ENCODE measurements at places on chromosomes 1 and 21.

DNA sequence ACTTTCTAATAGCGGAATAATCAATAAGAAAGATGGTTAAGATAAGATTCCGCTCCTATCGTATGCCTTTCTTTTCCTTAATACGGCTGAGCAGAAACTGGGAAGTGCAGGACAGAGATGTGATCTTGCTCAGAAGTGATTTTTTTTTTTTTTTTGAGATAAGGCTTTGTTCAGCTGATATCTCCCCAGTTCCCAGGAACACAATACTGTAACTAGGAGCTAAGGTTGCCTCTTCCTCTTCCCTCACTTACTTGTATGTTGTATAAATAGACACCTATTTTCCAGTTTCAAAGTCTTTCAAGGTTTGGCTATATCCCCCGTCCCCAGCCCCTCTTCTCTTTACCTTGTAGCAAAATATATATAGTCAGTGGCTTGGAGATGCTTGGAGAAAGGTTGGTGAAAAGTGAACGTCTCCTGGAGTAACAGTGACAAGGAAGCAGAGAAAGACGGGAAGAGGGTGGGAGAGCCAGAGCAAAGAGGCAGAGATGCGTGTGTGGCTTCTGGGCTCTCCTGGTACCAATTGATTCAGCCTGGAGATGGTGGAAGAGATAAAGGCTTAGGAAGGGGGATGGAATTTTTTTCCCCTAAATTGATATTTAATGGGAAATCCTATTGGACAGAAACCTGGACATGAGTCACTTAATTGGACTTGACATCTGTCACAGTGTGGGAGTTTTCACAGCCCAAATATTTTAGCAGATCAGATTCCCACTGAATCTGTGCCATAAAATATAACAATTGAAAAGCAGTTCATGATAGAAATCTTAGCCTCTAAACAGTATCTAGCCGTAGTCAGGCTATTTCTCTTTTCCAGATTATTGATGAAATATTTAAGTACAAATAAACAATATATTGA, at the start of gene NHLH2:
Gene NHLH2 (minus strand): TSS at position 522 of the 856 bp plus-strand sequence. CDS start 2,754 bp downstream, outside the sequence.
- no peak for DNase-seq

DNA sequence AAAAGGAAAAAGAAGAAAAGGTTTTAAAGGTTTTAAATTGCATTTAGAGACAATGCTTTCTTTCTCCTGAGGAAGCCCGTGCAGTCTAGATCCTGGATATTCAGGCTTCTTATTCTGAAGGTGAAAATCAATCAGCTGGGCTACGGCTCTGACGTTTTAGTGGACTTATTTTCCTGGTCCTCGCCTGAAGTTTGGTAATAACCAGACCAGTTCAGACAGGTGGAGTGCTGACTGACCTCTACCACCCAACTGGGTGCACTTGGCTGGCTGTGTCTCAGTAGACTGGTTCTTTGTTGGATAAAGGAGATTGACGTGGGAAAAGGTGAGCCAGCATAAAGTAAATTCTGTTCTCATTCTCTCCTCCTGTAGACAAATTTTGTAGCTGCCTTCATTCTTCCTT, 7.2 kb upstream of the ATP1A1 start:
- no peak for DNase-seq

GRCh38 chr1:53580009-53580400, 120.8 kb downstream of the DMRTB1 start:
- DNase-seq = no peak

- no peak for DNase-seq
These were observed 85.9 kb downstream of the ZNF281 start for GRCh38 chr1:200323856-200324400.

GRCh38 chr1:176416777-176417176, 46.2 kb upstream of the PAPPA2 start:
- no peak for DNase-seq

DNA sequence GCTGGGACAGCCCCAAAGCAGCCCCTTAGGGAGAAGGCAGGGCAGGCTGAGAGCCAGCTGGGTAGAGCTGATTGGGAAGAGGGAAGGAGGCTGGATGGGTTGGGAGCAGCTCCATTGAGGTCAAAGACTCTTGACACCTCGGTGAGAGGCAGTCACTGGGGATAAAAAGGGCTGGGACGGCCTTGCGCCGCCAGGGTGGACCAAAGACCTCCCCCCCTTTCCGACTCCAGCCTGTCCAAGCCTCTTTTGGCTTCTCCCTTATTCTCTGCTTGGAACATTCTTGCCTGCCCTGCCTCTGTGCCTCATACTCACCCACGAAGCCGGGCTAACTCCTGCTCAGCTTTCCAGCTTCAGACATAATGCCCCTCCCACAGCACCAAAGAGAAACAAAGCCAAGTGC, 51.1 kb downstream of the LRRC38 start:
- no peak for DNase-seq

DNA sequence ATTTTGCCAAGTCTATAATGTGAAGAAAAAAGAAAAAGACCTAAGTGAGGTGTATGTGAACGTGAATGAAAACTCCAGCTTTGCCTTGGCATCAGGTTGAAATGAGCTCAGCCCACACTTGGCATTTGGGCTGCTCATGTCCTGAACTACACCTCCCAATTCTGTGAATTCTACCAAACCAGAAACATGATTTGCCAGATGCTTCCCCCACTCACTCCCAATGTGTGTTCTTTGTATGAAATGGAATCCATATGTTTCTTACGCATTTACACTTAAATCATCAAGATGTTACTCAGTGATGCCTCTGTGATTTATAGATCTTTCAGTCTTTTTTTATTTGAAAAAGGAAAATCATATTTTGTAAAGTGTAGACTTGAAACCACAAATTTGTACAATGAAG, 32.8 kb upstream of the RUNX1 start:
- no peak for DNase-seq

DNA sequence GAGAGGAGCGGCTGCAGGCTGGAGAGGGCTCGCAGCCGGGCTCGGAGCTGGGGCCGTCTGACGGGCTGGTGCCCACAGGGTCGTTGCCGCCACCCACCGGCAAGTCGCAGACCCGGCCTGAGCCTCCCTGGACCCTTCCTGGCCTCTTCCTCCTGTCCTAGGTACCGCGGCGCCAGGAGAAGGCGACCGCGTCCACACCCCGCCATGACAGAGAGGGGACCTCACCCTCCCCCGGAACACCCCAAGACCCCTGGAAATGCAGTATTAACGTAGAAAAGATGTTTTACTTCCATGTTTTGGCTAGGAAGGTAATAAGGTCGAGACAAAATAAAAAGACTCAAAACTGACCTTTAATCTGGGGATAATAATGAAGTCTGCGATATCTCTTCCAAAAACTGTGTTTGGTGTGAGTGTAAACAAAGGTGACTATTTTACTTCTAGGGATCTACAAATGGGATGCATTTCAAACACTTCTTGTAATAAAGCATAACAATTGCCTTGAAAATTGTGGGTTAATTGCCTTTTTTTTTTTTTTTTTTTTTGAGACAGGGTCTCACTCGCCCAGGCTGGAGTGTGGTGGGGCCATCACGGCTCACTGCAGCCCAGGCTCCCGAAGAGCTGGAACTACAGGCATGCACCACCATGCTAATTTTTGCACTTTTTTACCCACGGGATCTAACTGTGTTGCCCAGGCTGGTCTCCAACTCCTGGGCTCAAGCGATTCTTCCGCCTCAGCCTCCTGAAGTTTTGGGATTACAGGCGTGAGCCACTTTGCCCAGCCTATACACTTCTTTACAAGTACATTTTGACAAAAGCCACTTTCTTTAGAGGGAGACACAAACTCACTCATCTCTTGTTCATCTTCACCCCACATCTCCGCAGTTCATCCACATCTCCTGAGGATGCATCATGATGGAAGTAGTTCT, 838 bp upstream of the RSRP1 start:
- DNase-seq = no peak

DNA sequence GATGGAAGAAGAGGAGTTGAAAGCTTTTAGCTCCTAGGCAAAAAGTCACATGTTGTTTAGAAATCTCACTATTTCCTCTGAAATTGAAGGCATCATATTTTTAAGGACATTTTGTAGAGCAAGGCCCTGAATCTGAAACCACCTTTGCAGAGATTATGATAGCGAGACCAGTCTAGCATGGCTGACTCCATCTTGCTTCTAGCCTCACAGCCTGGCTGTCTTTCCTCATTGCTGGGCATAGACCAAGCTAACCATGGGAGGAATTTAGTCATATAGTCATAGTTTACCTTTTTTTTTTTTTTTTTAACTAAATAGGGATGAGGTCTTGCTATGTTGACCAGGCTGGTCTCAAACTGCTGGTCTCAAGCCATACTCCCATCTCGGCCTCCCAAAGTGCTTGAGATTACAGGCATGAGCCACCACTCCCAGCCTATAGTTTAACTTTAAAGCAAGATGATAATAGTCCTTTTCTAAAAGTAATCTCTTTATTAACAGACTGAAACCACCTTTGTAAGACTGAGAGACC, 42.2 kb upstream of the ZNF326 start:
- no peak for DNase-seq

DNA sequence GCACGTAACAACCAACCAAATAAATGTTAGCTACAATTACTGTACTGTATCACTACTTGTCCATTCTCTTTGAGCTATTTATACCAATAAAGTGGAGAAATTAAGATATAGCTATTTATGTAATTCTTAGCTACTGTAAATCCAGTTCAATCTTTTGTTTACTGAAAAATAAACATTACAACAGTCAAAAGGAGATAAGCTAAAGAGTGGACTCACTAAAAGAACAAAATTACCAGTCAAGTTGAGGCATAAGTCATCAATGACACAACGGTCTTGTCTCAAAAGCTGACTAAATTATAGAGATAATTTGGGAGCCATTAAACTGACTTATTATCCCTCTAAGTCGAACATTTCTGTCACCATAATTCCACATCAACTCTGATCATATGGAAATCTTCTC, 22.5 kb downstream of the TGFBR3 start:
- no peak for DNase-seq

DNA sequence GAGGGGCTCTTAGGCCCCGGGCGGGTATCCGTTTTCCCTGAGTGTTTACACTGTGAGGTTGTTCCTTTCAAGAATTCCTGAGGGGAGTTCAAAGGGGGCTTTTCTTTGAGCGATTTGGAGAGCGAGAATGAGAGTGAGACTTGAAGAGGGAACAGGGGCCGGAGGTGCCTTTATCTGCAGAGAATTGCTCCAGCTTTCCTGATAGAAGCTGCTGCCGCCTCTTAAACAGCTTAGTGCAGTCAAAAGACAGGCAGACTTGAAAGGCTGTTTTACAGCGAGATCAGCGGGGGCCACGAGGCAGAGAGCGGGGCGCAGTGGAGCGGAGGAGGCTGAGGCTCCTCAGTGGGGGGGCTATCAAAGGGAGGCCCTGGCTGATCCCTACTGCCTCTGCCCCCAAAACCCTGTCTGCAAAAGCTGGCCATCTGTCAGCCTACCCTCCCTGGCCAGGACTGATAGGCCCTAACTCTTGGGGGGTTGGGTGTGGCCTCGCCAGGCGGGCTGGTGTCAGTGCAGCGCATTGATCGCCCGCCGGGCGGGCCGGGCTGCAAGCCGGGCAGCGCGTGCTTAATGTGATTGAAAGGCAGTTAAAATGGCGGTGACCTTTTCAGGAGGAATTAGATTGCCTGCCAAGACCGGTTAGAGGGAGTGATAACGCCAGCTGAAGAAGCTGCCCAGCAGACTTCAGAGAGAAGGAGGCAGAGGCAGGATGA, 36.4 kb downstream of the TMEM53 start:
- no peak for DNase-seq

All from activated CD4-positive, CD25-positive, alpha-beta regulatory T cell treated with anti-CD3 and anti-CD28 coated beads, Interleukin-2, amount 50 U/mL, for 16 hours (primary cell).